ENCODE measurements at places on chromosomes 4 and X.

- DNase-seq = no peak
These were observed 47.2 kb upstream of the TMEM33 start for GRCh38 chr4:41887821-41888686.

DNA sequence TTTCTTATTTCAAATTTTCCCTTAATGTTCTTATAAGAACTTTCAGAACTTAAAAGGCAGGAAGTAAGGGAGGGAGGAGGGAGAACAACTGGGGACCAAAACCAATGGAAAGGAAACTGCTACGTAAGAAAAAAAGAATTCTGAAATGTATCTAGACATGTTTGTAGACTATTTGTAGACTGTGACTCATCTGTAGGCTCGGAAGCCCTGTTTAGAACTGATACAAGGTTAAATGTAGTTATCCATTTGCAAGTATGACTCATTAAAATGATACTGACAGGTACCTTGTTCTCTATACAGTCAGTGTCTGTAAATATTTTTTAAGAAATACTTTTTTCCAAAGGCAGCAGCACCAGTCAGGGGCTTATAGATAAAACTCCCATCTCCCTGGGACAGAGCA lies 202.0 kb downstream of the DHX15 start:
- DNase-seq = no peak

DNA sequence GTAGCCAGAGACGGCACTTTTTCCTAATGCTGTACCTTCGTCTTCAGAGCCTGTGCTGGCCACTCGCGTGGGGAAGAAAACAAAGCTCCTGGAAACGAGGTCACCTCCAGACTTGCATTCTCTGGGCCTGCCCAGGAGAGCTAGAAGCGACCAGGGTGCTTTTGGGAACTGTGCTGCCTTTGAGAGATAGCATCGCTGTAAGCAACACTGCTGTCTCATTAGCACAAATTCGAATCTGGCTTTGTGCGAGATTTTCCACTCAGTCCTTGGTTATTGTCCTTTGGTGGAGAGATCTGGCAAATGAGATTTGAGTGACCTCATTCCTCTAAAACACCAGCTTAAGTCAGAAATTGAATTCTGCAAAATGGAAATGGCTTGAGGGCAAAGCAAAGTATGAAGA lies 66.1 kb upstream of the TLR3 start:
- no peak for DNase-seq

GRCh38 chr4:46894826-46895225 lies 14.2 kb downstream of the COX7B2 start:
- DNase-seq = no peak

- DNase-seq = no peak
These were observed 34.4 kb downstream of the CC2D2A start for GRCh38 chr4:15504041-15504440.

GRCh38 chrX:131588995-131589394 lies 45.1 kb downstream of the OR13H1 start:
- no peak for DNase-seq

GRCh38 chr4:149279331-149279730 lies 536.3 kb downstream of the IQCM start:
- DNase-seq = no peak

- DNase-seq = no peak
These were observed 208.8 kb upstream of the VEGFC start for GRCh38 chr4:177001271-177002175.
